ENCODE measurements at places on chromosomes 12 and 14.
A peak's percentile ranks its signal among the peaks of the same experiment; 100 is the strongest.

- DNase-seq, result no peak
These were observed 96.7 kb downstream of the CEP128 start for GRCh38 chr14:80844872-80845271.

- DNase-seq, result no peak
These were observed 111.2 kb downstream of the LGMN start for GRCh38 chr14:92637228-92637627.

GRCh38 chr12:112964067-112964670 is 14.2 kb upstream of the OAS2 start:
- DNase-seq, result no peak

DNA sequence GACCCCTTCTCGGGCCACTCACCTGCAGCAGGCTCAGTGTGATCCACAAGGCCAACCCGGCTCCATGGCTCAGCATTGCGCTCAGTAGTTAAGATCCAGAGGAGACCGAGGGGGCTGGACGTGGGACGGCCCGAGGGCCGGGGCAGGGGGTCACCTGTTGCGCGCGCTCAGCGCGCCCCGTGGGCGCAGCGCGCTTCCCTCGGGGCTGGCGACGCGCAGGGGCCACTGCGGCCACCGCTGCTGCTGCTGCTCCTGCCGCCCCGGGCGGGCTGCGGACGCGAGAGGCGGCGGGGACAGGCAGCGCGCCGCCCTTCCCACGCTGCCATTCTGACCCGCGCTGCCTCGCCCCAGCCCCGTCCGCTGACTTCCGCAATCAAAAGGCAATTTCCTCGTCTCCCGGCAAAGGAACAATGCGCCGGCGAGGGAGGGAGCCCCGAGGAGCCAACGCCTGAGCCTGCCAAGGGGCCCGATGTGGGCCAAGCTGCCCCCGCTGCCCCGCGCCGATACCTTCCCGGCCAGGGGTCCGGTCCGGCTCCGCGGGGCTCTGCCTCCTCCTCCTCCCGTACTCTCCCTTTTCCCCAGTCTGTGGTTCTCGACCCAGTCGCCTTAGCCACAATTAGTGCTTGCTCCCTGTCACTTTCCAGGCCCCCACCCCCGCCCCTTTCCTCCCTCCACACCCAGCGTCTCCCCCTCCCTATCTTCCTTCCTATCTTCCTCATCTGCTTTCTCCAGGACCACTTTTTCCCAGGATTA is 27.3 kb downstream of the PTPRB start:
- peak; percentile 68 for DNase-seq

DNA sequence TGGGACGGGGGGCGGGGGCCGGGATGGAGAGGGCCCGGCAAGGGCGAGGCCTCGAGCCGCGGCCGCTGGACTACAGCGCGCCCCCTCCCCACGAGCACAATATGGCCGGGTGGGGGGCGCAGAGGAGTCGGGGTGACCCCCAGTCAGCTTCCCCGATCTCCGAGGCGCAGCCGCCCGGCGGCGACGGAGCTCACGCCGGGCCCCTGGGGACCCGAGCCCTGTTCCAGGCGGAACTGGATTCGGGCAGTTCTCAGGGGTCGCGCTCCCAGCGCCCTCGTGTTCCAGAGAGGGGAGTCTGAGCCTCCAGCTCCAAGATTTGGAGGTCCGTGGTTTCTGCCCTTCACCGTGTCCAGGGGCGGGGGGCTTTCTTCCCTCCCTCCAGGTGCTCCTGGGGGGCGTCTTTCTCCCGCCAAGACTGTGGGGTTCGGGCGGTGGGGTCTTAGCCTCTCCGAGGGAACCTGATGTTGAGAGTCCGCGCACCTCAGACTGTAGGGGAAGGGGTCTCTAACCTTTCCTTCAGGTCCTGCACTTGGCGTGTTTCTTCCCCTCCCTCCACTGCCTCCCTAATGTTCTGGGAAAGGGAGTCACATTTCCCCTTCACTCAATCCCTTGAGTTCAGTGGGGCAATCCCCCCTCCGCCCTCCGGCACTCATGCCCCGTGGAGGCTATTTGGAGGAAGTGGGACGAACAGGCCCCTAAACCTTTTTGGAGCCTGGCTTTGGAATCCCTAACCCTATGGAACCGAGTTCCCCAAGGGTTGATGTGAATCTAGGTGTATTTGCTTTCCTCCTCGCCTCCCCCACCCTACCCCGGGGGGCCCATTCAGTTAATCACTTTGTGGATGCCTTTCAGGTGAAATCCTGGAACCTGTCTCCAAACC is 584 bp downstream of the ACVR1B start:
- peak; percentile 41 for DNase-seq

DNA sequence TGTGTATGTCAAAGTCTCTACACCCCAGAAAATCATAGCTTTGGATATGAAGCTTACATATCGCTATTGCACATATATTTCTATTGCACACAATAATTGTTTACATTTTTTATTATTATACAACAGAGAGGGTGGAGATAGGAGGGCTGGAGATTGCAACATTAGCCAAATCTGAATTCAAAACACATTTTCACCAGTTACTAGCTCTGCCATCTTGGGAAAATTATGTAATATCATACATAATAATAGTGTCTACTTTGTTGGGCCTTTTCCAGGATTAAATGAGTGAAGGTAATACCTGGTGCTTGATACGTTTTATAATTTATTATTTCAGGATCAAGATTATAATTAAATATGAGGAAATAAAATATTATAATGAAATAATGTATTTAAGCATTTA is 507.4 kb upstream of the TBX3 start:
- no peak for DNase-seq

DNA sequence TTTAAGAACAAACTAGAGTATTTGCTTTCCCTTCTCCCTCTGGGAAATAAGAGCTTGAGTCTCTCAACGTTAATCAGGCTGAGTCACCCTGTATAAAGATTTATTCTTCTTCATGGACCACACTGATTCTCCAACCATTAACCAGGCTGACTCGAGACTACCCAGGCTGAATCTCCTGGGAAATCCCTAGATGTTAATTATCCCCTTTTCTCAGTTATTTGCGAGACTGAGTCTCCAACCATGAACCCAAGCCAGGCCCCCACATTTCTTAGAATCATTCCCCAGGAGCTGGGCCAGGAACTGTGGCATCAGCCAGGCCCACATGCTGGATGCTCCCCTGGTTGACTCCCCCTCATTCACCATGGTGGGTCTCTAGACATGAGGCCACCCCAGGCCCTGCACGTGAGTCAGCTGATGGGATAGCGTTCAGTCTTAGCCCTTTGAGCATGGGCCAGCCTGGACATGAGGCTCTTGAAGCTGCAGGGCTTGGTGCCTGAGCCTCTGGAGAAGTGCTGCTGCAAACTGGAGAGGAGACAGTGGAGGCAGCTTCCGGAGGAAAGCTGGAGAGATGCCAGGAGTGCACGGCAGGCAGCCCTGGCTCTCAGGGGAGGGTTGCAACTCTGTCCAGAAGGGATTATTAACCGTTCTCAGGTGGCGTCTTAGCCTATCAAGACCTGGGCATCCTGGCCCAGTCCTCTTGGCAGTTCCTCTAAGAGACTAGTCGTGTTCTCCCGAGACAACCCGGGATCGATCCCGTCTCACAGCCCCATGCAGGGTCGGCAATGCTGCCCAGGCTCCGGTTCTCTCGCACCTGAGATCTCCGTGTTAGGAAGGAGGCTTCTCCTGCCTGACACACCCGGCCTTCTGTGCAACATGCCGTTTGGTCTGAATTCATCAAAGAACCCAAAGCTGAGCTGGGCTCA is 296.6 kb downstream of the ADGRD1 start:
- DNase-seq, result no peak
